ENCODE measurements at places on chromosomes 11 and 22.

- DNase-seq, result no peak
Observed at GRCh38 chr11:35994421-35994820, 50.6 kb downstream of the LDLRAD3 start.

GRCh38 chr11:42171046-42171445 is 711.6 kb upstream of the LRRC4C start:
- DNase-seq, result no peak

- no peak for DNase-seq
Observed at GRCh38 chr11:107844041-107844440, 14.5 kb downstream of the SLC35F2 start.

DNA sequence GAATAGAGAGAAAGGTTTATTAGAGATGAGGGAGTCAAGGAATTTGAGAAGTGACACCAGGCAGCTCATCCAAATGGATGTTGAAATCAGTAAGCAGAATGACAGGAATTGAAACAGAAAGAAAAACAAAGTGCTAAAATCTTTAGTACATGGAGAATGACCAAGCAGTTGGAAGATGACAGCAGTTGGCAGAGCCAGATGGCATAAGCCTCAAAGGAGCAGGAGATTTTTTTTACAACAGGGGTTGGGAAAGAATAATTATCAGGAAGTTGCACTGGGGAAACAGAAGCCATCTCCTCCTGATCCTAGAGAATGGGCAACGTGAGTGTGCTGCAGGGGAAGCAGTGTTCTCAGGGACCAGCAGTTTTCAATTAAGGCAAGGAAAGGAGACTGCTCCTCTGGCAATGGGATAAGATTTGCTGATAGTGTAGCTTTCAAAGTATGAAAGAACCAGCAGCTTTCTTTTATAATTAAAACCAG is 28.9 kb downstream of the RAB39A start:
- DNase-seq, result no peak

DNA sequence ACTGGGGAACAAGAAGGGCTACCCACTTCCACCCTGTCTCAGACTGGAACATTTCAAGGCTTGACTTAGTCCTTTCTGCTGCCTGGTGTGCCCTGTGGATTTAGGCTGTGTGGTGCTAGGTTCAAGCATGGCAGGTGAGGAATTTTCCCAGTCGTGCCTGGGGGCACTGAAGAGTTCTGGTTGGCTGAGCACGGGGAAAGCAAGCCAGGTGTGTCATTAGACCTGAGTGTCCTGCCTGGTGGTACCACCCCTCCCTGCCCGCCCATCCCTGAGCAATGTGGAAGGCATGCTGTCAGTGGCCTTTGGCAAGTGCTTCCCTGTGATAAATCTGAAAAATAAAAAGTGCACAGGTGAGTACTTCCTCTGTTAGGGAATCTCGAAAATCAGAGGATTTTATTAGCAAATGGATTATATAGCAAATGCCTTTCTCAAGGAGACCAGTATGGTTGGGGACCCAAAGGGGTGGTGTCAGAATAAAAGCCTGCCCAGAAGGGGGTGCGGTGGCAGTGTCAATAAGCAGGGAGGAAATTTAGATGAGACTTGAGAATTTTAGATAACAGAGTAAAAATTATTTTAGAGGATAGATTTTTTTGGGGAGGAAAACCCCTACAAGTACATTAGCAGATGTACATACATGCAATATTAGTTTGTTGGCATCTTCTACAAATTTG is 22.8 kb downstream of the TEAD1 start:
- no peak for DNase-seq

GRCh38 chr11:127052404-127052803 is 51.8 kb upstream of the KIRREL3 start:
- DNase-seq, result no peak

DNA sequence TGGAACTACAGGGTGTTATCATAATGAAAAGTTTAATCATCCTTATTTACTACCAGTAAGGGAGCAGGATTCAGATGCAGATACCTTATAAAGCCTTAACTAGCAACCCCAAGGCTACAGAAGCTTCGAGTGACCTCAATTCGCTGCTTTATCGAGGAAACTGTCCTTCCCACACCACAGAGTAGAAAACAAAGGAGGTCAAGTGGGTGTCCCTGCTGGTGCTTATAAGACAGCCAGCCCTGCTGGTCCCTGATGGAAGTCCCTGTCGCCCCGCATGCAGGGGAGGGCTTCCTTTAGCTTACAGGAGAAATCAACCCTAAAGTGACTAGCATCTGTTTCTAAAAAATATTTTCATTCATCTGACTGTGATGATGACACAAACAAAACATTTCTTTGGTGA is 7.3 kb downstream of the MN1 start:
- DNase-seq, result no peak

DNA sequence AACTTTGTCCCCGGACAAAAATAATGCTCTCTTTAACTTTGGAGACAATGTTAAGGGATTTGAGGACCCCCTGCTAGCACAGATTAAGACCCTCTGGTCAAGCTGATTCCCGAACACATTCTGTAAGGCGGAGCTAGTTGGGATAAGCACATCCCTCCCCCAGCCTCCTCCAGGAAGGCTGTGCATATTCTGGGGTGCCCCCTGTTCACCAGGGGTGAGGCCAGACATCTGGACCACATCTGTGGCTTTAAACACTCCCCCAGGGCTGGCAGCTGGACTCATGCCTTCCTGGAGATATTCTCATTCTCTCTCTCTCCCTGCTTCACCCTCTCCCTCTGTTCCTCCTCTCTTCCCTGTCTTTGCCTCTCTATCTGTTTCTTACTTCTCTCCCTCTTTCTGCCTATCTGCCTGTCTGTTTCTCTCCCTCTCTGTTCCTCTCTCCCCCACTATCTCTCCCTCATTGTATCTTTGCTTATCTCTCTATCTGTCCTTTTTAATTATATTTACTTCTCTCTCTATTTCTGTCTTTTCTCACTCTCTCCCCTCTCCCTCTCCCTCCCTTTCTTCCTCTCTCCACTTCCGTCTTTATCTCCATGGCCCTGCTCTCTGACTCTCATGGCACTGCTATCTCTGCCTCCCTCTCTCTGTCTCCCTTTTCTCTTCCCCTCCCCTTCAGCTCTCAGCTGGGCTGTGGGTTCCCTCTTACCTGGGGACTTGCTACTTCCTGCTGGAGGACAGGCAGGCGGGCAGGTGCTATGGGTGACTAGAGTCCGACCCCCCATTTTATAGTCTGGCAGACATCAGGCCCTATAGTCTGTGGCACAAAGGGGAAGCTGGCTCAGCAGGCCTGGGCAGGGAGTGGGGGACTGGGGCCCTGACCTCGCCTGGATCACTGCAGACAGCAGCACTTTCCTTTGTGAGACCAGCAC is at the start of gene CRYBB1:
TSS of gene CRYBB1 (minus strand) at position 757 of the 929 bp plus-strand sequence. CDS start 1,708 bp downstream, outside the sequence.
- no peak for DNase-seq

- DNase-seq, result no peak
Observed at GRCh38 chr11:2142300-2142759, 3.1 kb upstream of the IGF2 start.

GRCh38 chr11:128473636-128474035 is 113.7 kb downstream of the ETS1 start:
- DNase-seq, result no peak

DNA sequence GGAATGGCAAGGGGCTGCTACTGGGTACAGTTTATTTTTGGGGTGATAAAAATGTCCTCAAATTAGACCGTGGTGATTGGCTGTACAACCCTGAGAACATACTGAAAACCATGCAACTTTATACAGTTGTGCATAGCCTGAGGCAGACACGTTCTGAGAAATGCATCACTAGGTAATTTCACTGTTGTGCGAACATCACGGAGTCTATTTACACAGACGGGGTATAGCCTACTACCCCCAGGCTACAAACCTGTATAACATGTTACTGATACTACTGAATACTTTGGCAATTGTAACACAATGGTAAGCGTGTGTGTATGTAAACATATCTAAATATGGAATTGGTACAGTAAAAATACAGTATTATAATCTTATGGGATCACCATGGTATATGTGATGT is 23.6 kb downstream of the NARS2 start:
- no peak for DNase-seq

GRCh38 chr11:104649002-104649401 is 249.3 kb downstream of the CASP12 start:
- DNase-seq, result no peak

GRCh38 chr22:39496131-39496838 is 5.8 kb upstream of the MIEF1 start:
- DNase-seq, result peak; percentile 85

DNA sequence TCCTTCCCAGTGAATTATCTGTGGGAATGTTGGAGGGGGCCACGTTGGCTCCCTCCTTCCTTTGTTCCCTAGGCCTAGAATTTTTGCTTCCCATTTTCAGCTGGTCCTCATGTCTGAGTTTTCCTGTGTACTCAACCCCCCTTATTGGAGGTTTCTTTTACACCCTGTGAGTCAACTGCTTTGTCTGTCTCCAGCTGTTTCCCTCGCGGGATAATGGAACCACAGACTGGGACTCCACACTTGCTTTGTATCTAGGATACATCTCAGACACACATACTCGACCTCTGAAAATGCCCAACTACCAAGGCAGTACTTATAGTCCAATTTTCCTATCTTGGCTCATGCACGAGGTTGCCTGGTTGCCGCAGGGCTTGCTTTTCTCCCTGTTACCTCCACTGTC is 352.7 kb upstream of the MPPED2 start:
- no peak for DNase-seq

- DNase-seq, result no peak
Observed at GRCh38 chr11:47251751-47252150, 3.1 kb upstream of the ACP2 start.

- no peak for DNase-seq
Observed at GRCh38 chr11:132347156-132348090, 977.0 kb downstream of the NTM start.

DNA sequence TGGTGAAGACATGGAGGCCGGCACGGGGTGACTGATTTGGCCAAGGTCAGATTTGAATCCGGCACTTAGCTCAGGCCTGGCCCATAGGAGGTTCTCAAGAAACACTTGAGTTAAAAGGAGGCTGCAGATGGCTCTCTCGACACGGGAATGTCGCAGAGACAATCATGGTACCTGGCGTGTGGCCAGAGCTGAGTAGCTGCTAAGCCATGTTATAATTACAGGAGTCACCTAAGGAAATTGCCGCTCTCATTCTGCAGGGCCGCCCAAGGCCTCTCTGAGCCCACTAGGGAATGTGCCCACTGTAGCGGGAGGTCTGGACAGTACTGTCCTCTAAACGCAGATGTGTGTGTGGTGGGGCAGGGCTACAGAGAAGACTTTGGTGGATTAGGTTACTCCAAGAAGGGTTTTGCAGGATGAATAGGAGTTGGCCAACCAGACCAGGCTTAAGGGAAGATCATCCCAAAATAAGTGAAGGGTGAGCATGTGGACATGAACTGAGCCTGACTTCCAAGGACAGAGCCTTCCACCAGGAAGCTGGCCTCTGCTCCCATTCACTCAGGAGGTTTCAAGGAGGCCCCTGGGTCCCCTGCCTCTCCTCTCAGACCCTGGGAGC is 19.3 kb upstream of the PRR5 start:
- DNase-seq, result no peak

DNA sequence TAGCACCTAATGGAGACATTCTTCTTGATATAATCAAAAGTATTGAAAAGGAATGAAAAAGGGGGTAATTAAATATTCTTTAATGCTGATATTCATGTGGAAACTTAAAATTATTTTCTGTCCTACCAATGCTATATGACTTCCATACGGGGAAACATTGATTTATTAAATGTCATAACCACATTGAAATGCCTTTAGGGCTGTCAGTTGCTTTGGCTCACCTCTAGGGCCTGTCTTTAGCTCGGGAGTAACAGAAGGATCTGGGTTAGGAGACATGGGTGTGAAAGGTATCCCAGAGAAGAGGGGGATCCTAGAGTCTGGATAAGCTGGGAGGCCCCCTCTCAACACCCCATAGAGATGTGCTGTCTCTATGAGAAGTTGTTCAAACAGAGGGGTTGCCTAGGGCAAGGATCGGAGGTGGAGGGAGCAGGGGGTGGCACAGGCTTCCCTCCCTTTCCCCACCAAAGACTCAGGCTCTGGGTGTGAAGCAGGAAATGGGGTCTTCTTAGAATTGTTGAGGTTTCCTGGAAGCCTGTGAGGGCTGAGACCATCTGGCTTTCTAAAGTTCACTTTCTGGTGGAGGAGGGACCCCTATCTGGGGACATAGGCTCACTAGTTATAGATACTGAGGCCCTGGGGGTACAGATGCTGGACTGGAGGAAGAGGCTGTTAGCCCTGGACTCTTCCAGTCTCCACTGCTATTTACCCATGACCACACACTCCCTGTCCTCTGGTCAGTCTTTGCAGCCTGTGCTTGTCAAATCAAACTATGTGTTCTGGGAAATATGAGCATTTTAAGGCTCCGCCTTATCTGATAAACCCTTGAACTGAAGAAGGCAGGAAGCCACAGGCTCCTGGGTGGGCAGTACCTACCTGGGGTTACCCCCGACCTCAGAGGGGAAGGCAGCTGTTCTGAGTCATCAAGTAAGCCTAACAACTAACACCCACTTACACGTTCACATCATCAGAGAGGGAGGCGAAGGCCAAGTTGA is 55.8 kb upstream of the RRAS2 start:
- DNase-seq, result no peak

- no peak for DNase-seq
Observed at GRCh38 chr11:128608746-128609407, 21.5 kb upstream of the ETS1 start.

- DNase-seq, result no peak
Observed at GRCh38 chr11:42170601-42171000, 711.1 kb upstream of the LRRC4C start.

- DNase-seq, result no peak
Observed at GRCh38 chr11:17571431-17572358, 24.6 kb downstream of the OTOG start.

All from posterior cingulate gyrus (tissue), 11 donors.